Activated CD4-positive, alpha-beta memory T cell treated with anti-CD3 and anti-CD28 coated beads for 36 hours (primary cell): ENCODE measurements at places on chromosomes 6 and 20. TPM values are rescaled to one million over a fixed set of nuclear protein-coding genes. Genes with fewer than 3 reads are reported as not detected.

Gene TP53TG5
- 0.55 TPM for total RNA-seq

Gene MYB
- 19.7 TPM for total RNA-seq

Gene RSPO3
- total RNA-seq: not detected

Gene LINC00237
- not detected for total RNA-seq

Gene EGFL8
- 7.1 TPM for total RNA-seq

Gene CLDN20
- total RNA-seq: not detected

Gene ID4
- total RNA-seq: not detected

Gene CLVS2
- total RNA-seq: not detected

Gene LHFPL5
- not detected for total RNA-seq
